ENCODE measurements at places on chromosomes 7 and 10.

DNA sequence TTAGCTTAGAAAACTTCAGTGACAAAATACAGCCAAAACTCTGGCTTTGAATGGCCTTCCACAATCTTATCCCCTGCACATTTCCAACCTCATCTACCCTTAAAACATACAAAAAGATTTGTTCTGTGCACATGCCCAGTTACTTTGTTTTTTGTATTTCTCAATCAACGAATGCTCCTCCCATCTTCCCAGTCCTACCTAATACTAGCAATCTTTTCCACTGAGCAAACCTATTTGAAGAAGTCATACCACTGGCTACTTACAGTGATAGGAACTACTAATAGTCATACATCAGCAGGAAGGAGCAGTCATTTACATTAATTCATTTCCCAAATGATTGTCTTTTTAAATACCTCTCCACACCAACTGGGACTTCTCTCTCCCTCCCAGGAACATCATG, 2.5 kb downstream of the USP54 start:
- peaks cover 56% of the 10 kb centered on the region for H3K4me1 ChIP-seq
- no peak overlapping the region for H3K4me3 ChIP-seq
- no peak for DNase-seq
- H3K36me3 ChIP-seq = no peaks in the 10 kb centered on the region
- H3K27ac ChIP-seq = peak overlapping the region; percentile 57

DNA sequence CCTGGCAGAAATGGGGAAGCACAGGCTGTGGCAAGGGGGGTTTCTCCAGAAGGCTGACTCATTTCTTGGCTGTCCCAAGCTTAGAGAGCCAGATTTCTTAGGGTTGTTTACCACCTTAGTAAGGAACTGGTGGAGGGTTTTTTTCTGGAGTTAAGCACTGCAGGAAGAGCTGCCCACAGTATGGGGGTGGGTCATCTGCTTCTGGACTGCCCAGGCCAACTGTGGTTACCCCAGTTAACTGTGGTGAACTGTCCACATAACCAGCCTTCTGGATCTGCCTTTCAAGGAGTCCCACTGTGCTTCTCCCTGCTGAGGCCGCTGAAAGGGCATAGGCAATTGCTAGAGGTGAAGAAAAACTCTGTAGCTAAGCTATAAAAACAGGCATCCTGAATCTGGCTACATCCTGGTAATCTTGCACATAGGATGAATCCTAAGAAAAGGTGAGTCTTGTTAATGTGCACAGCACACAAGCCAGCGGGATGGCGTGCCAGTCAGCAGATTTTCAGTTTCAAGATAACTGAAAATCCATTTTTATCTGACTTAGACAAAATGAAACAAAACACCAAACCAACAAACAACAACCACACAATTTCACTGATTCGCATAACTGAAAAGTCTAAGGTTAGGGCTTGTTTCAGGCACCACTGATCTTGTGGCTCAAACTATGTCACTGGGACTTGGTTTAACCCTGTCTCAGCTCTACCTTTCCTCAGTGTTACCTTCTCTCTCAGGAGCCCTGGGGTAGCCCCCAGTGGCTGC, 21.6 kb upstream of the TSPAN33 start:
- peaks cover 19% of the 10 kb centered on the region for H3K27me3 ChIP-seq
- no peak overlapping the region for H3K4me3 ChIP-seq
- no peaks in the 10 kb centered on the region for H3K36me3 ChIP-seq
- DNase-seq = no peak
- no peaks in the 10 kb centered on the region for H3K4me1 ChIP-seq
- H3K27ac ChIP-seq = no peak overlapping the region

- H3K36me3 ChIP-seq = no peaks in the 10 kb centered on the region
- H3K4me1 ChIP-seq = peaks cover 9% of the 10 kb centered on the region
- no peaks in the 10 kb centered on the region for H3K27me3 ChIP-seq
- peak overlapping the region; percentile 59 for H3K27ac ChIP-seq
- no peak for DNase-seq
Measured at GRCh38 chr10:3935141-3935540, 150.1 kb upstream of the KLF6 start.

DNA sequence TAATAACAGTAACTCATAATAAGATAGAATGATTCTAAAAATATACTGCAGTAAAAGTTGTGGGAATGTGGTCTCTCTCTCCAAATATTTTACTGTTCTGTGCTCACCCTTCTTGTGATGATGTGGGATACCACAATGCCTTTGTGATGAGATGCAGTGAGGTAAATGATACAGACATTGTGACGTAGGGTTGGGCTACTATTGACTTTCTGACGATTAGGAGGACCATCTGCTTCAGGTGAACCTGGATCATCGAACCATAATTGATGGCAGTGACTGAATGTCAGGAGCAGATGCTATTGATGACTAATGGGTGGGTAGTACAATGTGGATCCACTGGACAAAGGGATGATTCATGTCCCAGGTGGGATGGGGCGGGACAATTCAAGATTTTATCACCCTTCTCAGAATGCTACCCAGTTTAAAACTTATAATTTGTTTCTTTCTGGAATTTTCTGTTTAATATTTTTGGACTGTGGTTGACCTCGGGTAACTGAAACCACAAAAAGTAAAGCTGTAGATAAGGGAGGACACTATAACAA, 73.9 kb upstream of the ARMC3 start:
- no peaks in the 10 kb centered on the region for H3K36me3 ChIP-seq
- H3K4me3 ChIP-seq = no peak overlapping the region
- peaks cover 13% of the 10 kb centered on the region for H3K4me1 ChIP-seq
- no peak for DNase-seq
- H3K27ac ChIP-seq = no peak overlapping the region

DNA sequence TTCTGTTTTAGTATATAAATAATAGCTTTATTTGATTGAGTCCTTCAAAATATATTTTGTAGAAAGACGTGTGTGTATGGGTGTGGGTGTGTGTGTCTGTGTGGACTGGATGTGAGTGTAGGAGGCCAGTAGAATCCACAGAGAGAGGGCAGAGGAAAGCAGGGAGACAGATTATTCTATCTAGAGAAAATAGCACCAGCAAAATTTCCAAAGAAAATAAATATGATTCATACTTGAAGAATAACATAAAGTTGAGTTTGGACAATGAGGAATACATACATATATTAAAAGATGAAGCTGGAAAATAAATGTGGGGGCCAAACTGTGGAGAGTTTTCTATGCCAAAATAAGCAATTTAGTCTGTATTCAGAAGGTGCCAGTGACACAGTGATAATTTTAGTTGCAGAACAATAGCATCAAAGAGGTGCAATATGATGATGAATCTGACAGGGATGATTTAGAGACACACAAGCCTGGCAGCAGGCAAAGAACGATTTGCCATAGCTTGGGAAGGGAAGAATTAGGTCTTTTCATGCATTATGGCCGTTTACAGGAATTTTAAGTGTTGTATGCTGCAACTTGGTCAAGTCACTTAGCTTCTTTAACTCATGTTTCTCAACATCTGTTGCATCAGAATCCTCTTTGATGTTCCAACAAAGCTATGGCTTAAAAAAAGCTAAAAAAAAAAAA, 121.3 kb downstream of the SEMA3A start:
- no peaks in the 10 kb centered on the region for H3K4me1 ChIP-seq
- no peak overlapping the region for H3K4me3 ChIP-seq
- DNase-seq = no peak
- H3K27me3 ChIP-seq = no peaks in the 10 kb centered on the region

- peaks cover 61% of the 10 kb centered on the region for H3K27me3 ChIP-seq
- peak overlapping the region; percentile 58 for H3K4me3 ChIP-seq
- H3K4me1 ChIP-seq = peaks cover 30% of the 10 kb centered on the region
- H3K36me3 ChIP-seq = no peaks in the 10 kb centered on the region
Measured at GRCh38 chr7:114085592-114086501, 167.0 kb upstream of the PPP1R3A start.

- H3K4me1 ChIP-seq = no peaks in the 10 kb centered on the region
- H3K27me3 ChIP-seq = no peaks in the 10 kb centered on the region
- no peak for DNase-seq
- no peaks in the 10 kb centered on the region for H3K36me3 ChIP-seq
- no peak overlapping the region for H3K4me3 ChIP-seq
Measured at GRCh38 chr10:52419281-52419680, 105.2 kb downstream of the DKK1 start.

DNA sequence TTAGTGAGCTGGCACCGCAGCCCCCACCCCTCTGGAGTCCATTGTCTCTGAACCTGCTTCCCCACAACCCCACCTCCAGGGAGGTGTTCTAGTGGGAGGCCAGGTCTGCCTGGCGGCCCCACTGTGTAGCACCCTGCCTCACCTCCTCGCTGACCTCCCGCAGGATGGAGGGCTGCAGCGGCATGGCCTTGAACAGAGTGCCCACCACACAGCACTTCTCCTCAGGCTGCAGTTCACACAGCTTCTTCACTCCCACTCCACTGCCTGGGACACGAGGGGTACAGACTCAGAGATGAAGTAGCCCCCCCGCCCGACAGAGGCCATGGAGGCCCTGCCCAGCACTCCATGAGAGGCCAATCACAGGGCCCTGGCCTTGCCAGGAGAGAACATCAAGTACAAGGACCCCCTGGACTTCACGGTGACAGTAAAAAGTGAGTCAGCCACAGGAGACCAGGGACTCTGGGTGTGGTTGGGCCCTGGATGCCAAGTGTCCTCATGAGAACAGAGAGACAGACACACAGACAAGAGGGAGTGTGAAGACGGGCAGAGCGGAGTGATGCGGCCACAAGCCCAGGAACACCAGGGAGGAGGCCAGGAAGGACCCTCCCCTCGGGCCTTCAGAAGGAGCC, 5.4 kb downstream of the POLD2 start:
- no peak overlapping the region for H3K27ac ChIP-seq
- H3K27me3 ChIP-seq = no peaks in the 10 kb centered on the region
- H3K4me3 ChIP-seq = no peak overlapping the region
- no peak for DNase-seq
- peaks cover 12% of the 10 kb centered on the region for H3K4me1 ChIP-seq

DNA sequence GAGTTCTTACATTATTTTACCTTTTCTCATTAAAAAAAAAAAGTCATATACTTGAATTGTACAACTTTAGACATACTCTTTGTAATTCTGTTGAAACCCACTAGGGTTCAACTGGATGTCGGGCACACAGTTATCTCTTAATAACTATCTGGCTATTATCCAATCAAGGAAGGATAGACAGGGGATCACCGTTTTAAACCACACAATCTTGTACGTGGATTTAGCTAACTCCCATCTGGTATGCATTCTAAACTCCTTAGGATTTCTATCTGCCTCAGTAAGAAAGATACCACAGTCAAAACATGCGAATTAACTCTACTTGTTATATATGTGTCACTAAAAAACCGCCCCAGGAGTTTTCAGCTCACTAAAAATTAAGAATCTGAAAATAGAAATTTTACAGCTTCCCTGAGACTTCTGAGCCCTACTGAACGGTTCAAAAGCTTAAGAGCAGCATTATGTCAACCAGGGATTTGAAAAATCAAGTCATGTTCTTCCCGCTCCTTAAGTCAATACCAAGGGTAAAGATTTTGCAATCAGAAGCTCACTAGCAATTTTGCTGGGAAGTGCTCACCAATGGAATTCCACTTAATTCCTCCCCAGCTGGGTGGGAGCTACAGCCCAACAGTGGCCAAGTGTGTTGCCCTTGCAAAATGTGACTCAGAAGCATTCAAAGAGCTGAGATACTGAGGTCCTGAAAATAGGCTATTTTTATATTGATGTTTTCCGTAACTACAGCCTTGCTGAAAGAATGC, 267.0 kb downstream of the FRMD4A start:
- peaks cover 10% of the 10 kb centered on the region for H3K4me1 ChIP-seq
- no peak overlapping the region for H3K4me3 ChIP-seq
- no peak for DNase-seq

GRCh38 chr10:121058082-121058481, 206.9 kb downstream of the WDR11 start:
- H3K27ac ChIP-seq = no peak overlapping the region
- no peak overlapping the region for H3K4me3 ChIP-seq
- H3K4me1 ChIP-seq = no peaks in the 10 kb centered on the region
- no peaks in the 10 kb centered on the region for H3K36me3 ChIP-seq
- no peak for DNase-seq
- no peaks in the 10 kb centered on the region for H3K27me3 ChIP-seq

GRCh38 chr10:24708081-24708480, 15.6 kb downstream of the ARHGAP21 start:
- H3K27ac ChIP-seq = no peak overlapping the region
- no peaks in the 10 kb centered on the region for H3K27me3 ChIP-seq
- H3K4me1 ChIP-seq = peaks cover 29% of the 10 kb centered on the region
- H3K4me3 ChIP-seq = no peak overlapping the region
- no peaks in the 10 kb centered on the region for H3K36me3 ChIP-seq

GRCh38 chr10:61749291-61749690, 86.6 kb downstream of the CABCOCO1 start:
- H3K4me1 ChIP-seq = peaks cover 21% of the 10 kb centered on the region
- H3K27me3 ChIP-seq = no peaks in the 10 kb centered on the region
- DNase-seq = no peak
- H3K4me3 ChIP-seq = no peak overlapping the region
- H3K27ac ChIP-seq = no peak overlapping the region

- DNase-seq = no peak
- H3K36me3 ChIP-seq = no peaks in the 10 kb centered on the region
- H3K4me1 ChIP-seq = no peaks in the 10 kb centered on the region
- H3K27me3 ChIP-seq = no peaks in the 10 kb centered on the region
- no peak overlapping the region for H3K27ac ChIP-seq
Measured at GRCh38 chr7:32476816-32477648, 13.1 kb downstream of the LSM5 start.

DNA sequence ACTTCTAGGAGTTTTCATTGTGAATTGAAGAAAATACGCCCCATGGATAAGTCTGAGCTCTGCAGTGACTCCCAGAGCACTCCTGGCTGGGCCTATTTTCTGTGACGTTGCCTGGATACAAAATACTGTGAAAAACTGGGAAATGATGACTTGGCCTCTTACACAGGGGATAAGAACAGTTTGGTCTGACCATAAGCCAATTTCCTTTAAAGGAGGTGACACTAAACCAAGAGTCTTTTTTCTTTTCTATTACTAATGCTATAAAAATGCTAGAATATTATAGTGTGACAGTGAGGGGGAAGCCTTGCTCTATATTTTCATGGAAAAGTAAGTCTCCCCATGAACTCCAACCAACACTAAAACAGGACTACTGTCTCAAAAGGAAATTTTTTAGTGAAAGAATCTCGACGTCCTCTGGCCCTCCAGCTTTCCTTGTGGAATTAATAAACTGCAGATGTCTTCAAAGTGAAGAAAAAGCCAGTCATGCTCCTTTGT, 45.5 kb downstream of the MYOF start:
- H3K4me3 ChIP-seq = no peak overlapping the region
- H3K27me3 ChIP-seq = no peaks in the 10 kb centered on the region
- DNase-seq = no peak
- peak overlapping the region; percentile 93 for H3K27ac ChIP-seq
- H3K36me3 ChIP-seq = no peaks in the 10 kb centered on the region
- peaks cover 83% of the 10 kb centered on the region for H3K4me1 ChIP-seq

- H3K27ac ChIP-seq = no peak overlapping the region
- H3K4me3 ChIP-seq = no peak overlapping the region
Measured at GRCh38 chr7:117179701-117180100, 143.2 kb downstream of the WNT2 start.

GRCh38 chr10:93850031-93851015, 43.5 kb upstream of the SLC35G1 start:
- no peak overlapping the region for H3K4me3 ChIP-seq
- H3K27ac ChIP-seq = peak overlapping the region; percentile 16
- H3K4me1 ChIP-seq = no peaks in the 10 kb centered on the region
